ENCODE measurements at places on chromosomes 5 and 9. TPM values are rescaled to one million over a fixed set of nuclear protein-coding genes. Genes with fewer than 3 reads are reported as not detected.

DNA sequence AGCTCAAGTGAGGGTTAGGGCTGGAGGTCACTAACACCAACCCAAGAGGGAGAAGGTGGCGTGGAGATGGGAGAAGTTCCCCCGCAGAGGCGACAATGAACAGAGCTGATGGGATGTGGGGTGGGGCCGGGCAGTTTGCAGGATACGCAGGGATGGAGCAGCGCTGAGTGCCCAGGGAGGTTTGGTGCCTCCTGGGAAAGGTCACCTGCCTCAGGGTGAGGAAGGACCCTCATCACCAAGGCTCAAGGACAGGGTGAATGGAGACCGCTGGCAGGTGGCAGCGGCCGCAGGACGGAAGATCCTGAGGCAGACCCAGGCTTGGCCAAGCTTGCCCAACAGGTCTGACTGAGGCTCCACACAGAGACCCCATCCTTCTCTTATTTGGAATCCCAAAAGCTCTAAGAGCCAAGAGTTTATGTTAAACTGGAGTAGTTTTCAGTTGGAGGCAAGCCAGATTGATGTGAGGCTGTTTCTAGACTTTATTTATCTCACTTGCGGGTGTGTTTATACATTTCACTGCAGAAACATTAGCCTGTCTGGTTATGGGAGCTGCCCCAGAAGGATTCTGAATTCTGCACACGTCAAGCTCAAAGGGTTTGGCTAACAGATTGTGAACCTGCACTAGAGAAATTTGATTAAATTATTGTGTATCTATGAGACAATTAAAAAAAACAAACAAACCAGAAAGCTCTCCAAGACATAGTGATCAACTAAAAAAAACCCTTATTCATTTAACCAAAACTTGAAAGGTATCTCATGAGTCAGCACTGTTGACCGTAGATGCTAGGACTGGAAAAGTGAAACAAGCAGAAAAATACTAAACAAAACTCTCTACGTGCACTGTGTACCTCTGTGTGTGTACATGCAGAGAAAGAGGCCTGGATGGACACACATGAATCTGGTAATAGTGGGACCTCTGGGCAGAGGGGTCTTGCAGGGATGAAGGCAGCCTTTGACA is 146.2 kb upstream of the PHYKPL start:
- no peak for DNase-seq

DNA sequence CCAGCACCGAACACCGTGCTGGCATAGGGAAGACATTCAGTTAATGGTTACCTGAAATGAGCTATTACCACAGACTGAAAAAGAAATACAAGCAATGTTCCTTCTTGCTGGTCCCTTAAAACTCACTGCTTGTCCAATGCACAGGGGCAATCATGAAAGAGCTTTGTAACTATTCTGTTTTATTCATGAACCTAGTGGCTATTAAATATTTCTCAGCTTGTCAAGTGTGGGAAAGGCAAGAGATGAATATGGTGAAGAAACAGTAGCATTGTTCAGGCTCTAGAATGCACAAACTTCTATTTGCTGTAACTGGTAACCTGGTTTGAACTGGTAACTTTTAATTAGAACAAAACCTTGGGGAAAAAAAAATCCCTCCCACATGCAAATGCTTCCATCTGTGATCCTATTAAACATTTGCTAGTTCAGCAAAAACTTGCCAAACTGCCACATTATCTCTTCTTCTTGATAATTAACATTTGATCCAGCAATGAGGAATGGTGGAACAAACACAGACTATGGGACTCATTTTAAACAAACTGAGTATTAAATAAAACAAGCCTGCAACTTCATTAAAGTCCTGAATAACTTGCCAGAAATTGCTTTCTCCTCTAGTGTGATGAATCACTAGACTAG is 36.1 kb downstream of the YIPF5 start:
- no peak for DNase-seq

DNA sequence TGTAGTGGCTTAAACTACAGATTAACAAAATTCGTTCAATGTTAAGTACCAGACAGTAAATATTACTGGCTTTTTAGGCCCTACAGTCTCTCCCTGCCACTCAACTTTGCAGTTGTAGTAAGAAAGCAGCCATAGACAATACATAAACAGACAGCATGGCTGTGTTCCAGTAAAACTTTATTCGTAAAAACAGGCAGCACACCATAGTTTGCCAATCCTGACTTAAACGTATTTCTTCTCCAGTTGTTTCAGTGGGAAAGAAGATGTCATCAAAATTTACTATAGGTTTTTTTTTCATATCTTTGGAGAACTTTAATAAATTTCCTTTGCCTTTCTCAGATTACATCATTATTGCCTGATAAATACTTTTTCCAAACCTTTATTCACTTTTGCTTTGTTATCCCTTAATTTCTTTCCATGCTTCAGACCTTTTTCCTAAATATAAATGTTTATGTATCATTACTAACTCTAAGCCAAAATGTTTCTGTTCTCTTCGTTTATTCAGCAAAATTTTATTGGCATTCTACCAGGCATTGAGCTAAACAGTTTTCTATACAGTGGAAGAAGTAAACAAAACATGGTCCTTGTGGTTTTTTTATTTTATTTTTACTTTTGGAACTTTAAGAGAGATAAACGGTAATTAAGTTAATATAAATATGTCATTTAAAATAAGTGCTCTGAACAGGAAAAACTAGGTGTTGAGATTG is 64.5 kb downstream of the SLF1 start:
- no peak for DNase-seq

- no peak for DNase-seq
These were observed 206.3 kb downstream of the GABBR2 start for GRCh38 chr9:98502311-98502975.

DNA sequence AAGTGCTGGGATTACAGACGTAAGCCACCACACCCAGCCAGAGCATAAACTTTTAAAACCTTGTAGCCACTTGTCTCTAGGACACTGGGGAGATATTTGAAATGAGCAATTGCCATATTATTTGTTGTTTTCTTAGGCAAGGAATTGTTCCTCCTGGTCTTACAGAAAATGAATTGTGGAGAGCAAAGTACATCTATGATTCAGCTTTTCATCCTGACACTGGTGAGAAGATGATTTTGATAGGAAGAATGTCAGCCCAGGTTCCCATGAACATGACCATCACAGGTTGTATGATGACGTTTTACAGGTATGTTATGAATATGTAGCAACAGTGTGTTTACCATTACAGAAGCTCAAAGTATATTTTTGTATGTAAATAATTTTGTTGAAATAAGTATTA is 30.5 kb downstream of the SFXN1 start:
- DNase-seq: no peak

- DNase-seq: no peak
These were observed 460.4 kb upstream of the RORB start for GRCh38 chr9:74036549-74037231.

DNA sequence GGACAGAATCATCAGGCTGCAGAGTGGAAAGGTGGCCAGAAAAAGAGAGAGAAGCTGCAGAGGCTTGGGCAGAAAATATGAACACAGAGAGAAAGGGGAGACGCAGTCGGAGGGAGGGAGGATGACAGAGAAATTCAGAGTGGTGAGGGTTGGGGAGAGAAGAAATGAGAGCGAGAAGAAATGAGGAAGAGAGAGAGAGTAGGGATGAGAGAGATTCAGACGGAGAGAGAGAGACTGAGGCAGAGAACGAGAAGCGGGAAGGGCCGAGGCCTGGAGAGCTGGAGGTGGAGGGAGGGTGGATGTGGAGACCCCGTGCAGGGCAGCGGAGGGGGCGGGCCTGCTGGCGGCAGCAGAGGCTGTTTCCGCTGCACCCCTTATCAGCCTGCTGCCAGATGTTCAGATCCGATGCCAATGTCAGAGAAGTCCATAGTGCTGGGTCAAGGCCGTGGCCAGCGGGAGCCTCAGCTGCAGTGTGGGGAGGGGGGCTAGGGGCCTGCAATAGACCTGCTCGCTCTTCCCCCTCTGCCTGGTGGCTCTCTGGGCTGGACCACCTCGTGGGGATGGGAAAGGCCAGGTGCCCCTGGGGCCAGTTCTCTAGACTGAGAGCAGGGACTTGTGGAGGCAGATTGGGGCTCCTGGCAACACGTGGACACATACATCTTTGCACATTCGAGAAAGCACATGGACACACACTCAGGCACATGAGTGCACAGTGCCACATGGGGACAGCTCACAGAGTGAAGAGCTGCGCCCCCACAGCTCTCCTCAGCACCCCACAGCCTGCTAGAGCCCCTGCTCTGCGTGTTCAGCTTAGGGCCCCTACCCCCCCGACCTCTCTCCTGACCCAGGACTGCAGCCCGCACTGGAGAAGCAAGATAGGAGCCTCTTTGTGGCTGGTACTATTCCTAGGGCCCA is 4.9 kb upstream of the NR5A1 start:
- no peak for DNase-seq

GRCh38 chr9:124346347-124347163 is 68.7 kb downstream of the PSMB7 start:
- DNase-seq: no peak

GRCh38 chr9:7402334-7403027 is 397.1 kb downstream of the DMAC1 start:
- DNase-seq: no peak

- no peak for DNase-seq
These were observed 37.1 kb downstream of the DMRT2 start for GRCh38 chr9:1087120-1087881.

DNA sequence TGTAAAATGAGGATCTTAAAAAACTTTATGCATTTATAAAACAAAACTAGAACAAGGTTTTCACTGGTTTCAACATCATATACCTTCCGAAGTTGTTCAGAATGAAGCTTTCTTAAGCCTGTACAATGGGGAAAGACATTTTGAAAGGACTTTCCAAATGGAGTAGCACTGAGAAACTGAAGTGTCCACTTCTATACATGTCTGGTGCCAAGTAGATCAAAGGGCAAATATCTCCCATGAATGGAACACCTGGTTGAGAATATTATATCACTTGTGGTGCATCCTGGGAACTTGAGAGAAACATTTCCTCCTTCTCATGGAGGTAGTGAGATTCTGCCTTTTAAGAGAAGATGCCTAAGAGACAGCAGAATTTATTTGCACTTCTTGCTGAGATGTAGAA is 182.1 kb upstream of the ACTBL2 start:
- DNase-seq: no peak

- DNase-seq: no peak
These were observed 30.9 kb downstream of the S1PR3 start for GRCh38 chr9:89022001-89022759.

The MARVELD2 gene
- total RNA-seq: 20.8 TPM

The C9orf85 gene
- 12.8 TPM for total RNA-seq

The RASGEF1C gene
- total RNA-seq: 0.19 TPM
